Effector memory CD8-positive, alpha-beta T cell (primary cell): ENCODE measurements at places on chromosomes 5 and 9.

DNA sequence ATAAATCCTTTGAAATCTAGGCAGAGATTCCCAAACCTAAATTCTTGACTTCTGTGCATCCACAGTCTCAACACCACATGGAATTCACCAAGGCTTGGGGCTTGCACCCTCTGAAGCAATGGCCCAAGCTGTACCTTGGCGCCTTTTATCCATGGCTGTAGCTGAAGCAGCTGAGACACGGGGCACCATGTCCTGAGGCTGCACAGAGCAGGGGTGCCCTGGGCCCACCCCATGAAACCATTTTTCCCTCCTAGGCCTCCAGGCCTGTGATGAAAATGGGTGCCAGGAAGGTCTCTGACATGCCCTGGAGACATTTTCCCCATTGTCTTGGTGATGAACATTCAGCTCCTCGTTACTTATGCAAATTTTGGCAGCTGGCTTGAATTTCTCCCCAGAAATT is 158.6 kb upstream of the NUDT12 start:
- no peak for DNase-seq

DNA sequence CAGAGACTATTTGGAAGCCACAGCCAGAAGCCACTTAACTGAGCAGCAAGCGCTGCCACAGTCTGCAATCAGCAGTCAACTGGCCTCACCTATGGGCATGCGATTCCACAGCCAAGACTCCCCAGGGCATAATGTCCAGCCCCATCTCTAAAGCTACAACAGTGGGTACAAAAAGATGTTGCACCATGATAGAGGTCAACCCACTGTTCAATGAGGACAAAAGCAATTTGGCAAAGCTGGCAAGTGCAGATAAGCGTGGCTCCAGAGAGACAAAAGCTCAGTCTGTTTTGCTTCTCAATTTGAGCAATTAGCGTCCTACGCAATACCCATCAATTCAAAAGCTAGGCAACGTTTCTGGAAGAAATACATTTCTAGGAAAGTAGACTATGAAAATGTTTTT is 3.2 kb downstream of the TAS2R1 start:
- DNase-seq = no peak

- no peak for DNase-seq
Observed at GRCh38 chr5:8615142-8615858, 746.4 kb downstream of the MTRR start.

DNA sequence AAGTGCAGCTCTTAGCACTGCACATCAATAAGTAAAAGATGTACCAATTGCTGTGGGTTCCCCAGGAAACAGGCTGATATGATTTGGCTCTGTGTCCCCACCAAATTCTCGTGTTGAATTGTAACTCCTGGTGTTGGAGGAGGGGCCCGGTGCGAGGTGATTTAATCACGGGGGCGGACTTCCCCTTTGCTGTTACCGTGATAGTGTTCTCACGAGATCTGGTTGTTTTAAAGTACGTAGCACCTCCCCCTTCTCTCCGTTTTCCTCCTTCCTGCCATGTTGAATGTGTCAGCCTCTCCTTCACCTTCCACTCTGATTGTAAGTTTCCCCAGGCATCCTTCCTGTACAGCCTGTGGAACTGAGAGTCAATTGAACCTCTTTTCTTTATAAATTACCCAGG is 93.2 kb upstream of the ACTBL2 start:
- DNase-seq = no peak

DNA sequence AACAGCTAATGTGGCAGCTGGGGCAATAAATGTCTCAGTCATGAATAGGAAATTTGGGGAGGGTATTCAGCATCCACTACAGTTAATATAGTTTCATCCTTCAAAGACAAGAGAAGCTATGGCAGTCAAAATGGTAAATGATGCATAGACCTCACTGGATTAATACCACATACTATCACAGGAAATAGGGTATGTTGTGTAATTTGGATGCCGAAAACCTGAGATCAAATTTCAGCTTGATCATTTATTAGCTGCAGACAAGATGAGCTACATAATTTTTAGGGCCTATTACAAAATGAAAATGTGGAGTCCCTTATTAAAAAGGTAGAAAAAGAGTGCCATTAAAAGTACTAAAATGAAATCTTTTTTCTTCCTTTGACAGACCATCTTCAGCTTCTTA is 112.6 kb upstream of the MTAP start:
- DNase-seq = no peak

DNA sequence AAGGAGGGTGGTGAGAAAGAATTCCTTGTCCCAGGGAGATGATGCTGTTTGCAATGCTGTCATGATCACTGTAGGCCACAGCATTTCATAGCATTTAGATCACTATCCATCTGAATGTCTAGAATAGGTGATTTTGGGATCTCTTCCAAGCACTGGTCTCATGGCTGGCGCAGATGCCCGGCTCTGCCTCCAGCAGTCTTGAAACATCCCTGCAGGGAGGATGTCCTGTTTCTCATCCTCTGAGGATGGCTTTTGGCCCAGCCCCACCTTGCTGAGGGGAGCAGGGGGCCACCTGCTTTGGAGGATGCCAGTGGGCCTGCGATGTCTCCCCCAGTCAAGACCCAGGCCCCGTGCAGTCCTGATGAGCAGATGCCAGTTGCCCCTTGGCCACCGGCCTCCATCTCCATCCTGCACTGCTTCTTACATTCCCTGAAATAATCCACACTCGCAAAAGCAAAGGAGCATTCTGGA is 63.5 kb upstream of the GARNL3 start:
- DNase-seq = no peak

GRCh38 chr9:131980267-131981016 is 99.2 kb downstream of the MED27 start:
- DNase-seq = no peak

- no peak for DNase-seq
Observed at GRCh38 chr5:112475747-112476365, 56.8 kb upstream of the EPB41L4A start.

- DNase-seq = no peak
Observed at GRCh38 chr5:87924436-87924835, 344.2 kb downstream of the TMEM161B start.

DNA sequence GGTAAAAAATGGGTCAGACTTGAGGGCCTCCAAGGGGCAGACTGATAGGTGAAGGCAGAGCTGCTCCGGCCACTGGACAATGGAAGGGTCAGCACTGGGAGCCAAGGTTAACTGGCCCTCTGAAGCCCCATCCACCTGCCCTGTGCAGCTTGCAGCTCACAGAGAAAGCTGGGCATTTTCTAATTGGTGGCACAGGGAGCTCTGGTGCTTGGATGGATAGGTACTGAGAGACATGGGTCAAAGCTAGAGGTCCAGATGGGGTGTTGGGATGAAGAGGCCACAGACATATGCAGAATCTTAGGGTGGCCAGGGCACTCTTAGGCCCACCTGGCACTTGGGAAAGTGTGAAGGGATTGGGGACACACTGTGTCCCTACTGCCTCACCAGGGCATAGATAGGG is 29.5 kb upstream of the SARDH start:
- DNase-seq = no peak

DNA sequence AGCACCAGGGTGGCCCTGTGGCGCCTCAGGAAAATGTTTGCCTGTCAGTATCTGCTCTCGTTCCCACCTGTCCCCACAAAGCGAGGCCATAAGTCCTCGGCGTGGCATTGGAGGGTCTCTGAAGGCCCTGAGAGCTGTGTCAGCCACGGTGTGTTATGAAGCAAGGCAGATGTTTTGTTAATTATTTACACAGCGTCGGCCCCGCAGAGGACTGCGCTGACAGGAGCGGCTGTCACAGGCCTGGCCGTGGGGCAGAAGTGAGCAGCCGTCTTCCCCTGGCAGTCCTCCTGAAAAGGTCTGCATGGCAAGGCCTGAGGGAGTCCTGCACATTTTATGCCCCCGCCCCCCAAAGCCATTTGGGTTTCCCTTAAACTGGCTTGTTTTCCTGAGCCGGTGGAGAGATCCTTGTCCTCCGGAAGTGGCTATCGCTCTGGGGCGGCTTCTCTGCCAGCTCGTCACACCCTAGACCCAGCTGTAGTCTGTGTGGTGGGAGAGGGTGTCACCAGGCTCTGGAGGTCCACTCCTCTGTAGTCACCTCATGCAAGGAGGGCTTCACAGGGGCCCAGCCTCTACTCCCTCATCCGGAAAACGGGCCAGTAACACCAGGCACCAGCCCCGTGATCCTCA is 6.2 kb downstream of the NEK6 start:
- no peak for DNase-seq

GRCh38 chr9:129557192-129558036 is 63.5 kb downstream of the C9orf50 start:
- DNase-seq = no peak

- DNase-seq = no peak
Observed at GRCh38 chr5:17005107-17005828, 69.2 kb upstream of the MYO10 start.

DNA sequence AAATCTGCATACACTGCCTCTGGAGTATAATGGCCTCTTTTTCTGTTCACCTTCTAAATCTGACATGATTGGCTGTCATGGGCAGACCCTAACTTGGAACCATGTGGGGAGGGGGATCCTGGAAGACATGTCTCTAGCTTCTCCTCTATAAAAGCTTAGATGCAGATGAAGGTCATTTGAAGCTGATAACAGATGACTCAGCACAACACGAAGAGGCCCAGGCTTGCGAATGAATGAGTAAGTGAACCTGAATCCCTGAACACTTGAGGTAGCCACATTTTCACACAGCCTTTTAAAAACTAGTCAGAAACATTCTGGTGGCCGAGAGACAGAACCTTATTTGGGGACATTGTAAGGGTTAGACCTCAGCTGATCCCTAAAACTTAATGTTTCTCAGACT is 282.6 kb downstream of the ELAVL2 start:
- no peak for DNase-seq

DNA sequence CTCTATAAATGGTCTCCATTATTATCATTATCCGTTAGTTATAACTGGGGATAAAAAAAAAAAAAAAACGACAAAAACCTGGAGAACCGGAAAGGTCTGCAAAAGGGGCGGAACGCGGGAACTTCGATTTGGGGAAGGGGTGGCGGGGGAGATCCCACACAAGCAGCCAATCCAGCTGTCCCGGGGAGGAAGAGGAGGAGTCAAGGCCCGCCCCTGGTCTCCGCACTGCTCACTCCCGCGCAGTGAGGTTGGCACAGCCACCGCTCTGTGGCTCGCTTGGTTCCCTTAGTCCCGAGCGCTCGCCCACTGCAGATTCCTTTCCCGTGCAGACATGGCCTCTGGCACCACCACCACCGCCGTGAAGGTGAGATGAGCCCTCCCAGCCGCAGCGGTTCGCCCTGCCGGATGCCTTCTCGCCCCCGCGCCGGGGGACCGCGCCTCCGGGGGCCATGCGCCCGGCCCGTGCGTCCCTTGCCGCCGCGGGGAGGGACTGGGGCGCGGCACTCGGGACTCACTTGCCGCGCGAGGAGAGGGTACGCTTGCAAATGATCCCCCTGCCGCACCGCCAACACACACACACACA is at the start of gene MTAP:
Gene MTAP, plus strand, starts transcription at position 219 of the 583 bp plus-strand sequence. Its CDS starts 113 bp downstream, at position 332.
- peak; percentile 51 for DNase-seq

GRCh38 chr9:34742710-34743109 is 32.8 kb upstream of the CCL21 start:
- DNase-seq = no peak

DNA sequence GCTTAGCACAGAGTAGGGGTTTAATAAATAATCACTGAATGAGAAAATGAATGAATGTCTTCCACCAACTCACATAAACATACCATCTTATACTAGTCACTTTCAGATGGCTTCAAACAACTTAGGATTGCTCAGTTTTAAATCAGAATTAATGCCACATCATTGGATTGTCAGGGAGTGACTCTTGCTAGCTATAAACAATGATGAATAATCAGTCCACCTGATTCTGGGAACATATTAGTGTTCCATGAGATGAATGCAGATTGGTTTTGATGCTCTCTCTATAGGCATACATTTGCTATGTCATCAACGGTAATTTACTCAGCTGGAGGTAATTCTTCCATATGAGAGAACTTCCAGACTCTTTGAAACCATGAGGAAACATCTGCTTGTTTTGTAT is 97.4 kb downstream of the CDH9 start:
- DNase-seq = no peak

GRCh38 chr5:124706729-124707361 is 39.6 kb downstream of the ZNF608 start:
- DNase-seq = no peak

DNA sequence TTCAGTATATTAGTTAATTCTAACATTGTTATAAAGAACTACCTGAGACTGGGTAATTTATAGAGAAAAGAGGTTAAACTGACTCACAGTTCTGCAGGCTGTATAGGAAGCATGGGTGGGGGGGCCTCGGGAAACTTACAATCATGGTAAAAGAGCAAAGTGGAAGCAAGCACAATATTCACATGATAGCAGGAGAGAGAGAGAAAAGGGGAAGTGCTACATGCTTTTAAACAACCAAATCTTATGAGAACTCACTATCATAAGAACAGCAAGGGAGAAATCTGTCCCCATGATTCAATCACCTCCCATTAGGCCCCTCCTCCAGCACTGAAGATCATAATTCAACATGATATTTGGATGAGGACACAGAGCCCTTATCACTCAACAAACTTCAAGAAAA is 324.9 kb downstream of the ZNF608 start:
- no peak for DNase-seq

DNA sequence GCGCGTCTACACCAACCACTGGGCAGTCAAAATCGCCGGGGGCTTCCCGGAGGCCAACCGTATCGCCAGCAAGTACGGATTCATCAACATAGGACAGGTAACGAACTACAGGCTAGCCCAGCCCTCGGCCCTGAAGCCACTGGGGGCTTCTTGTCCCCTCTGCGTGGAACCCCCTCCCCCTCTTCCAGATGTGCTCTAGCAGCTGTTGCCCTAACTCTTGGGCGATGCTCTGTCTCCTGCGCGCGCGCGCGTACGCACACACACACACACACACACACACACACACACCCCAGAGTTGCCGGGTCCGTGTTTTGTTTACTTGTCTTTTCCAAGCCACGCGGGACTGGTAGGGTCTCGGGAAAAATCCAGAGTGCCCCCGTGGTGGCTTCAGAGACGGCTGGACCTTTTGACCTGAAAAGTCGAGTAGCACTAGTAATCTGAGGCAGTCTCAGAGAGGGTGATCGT is 836 bp downstream of the PCSK5 start:
- DNase-seq = no peak

DNA sequence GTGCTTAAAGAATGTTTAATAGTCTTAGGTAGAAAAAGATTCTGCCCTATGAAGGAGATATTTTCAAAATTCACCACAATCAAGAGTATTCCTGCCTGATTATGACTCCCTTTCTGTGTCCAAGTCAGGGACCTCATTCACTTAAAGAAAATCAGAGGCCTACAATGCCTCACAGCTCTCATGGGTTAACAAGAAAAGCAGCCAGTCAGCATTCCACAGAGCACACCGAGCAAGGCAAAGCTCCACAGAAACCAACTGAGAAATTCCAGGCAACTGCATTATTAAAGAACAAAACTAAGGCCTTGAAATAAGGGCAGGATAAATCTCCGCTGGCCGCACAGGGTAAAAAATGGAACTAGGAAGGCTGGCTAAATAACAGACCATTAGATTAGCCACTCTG is 161.1 kb downstream of the TARS1 start:
- no peak for DNase-seq

GRCh38 chr5:122053181-122054109 is 24.6 kb downstream of the LOX start:
- no peak for DNase-seq

DNA sequence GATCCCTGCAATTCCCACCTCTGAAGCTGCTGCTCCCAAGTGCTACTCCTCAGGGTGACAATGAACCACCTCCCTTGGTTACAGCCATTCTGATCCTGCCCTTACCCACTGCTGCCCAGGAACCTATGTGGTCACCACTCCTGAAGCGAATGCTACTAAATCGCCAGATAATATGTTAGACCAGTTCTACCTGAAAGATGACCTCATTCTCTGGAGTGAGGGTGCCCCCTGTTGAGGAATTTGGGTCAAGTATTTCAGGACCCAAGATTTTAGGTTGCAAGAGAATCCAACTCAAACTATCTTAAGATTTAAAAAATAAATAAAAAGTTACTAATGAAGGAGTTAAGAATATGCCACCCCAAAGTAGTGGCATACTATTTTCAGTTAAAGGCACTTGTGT is 5.8 kb upstream of the SNAPC3 start:
- DNase-seq = peak; percentile 30
